ENCODE measurements at places on chromosomes 11 and 22.

DNA sequence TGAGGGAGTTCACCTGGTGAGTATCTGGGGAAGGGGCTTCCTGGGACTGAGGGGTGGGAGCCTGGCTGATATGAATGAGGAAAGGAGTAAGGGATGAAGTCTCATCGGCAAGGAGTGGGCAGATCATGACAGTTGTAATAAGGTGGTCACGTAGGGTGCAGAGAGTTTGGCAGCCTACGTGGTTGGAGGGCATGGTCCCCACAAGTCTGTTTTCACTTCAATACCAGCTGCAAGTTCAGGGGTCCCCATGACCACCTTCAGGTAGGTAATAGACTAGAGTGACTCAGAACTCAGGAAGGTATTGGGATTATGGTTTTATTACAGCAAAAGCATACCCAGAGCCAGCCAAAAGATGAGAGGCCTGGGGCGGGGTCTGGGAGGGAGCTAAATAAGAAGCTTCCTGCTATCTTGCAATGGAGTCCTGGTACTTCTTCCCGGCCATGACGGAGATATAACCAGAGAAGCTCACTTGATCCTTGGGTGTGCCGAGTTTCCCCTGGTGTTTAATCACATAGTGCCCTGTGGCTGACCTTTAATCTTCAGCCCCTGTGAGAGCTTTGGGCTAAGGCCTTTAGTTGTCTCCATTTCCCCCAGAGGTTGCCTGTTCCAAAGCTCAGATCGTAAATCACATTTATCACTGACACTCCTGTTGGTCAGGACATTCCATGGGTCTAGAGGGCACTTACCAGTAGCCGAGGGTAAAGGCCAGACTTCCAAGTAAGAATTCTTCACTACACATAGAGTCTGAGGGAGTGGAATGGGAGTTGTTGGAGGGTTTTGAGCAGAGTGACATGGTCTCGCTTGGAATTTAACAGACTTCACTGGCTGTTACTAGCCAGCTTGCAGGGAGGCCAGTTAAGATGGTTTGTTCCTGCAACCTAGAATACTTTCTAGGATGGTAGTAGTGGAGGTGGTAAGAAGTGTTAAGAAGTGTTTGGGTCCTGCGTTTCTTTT, 9.1 kb downstream of the SLC3A2 start:
- DNase-seq = no peak

- DNase-seq = no peak
Measured at GRCh38 chr11:69657456-69657910, 16.5 kb downstream of the CCND1 start.

- DNase-seq = peak; percentile 56
Measured at GRCh38 chr11:122850076-122850631, 11.9 kb downstream of the CRTAM start.

DNA sequence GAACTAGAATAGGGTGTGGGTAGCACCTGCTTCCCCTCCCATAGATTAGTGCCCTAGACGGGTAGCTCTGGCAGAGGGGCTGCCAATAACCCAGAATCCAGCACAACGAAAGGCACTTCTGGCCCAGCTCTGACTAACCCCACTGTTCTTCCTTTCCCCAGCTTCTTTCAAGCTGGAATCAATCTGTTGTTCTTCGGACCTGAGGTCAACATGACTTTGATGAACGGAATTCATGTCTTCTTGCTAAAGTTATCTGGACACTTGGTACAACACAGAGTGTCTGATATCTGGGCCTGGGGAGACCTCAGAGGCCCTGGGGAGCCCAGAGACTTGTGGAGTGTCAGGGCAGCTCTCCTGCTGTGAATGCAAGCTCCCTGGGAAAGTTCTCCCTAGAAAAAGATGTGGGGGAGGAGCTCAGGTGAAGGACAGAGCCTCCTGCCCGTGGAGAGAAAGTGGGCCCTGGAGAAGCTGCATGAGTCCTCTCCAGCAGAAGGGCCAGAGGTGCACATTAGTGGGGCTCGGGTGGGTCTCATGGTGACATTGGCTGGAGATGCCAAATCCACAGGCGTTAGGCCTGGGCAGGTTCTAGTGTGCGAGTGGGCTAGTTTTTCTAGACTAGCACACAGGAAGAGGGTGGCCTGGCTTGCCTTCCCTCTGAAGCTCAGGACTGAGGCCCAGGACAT, 6.3 kb downstream of the KCNJ11 start:
- no peak for DNase-seq

DNA sequence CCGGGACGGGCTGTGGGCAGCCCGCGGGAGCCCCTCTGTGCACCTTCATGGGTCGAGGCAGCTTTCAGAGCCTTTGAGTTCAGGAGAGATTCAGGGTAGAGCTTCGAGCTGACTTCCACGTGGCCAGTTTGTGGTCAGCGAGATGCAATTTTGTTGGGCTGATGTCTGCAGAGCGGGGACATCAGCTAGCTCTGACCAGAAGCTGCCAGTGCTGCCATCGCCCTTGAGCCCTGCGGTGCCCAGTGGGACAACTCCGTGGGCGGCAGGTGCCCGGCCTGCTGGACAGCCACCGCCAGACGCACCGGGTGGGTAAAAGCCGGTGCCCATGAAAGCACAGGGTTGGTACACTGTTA, 719 bp downstream of the TALDO1 start:
- no peak for DNase-seq

- no peak for DNase-seq
Measured at GRCh38 chr11:19775622-19776021, 63.0 kb downstream of the NAV2 start.
